Neural crest cell (in vitro differentiated cells): ENCODE measurements at places on chromosomes 2 and 18. TPM values are rescaled to one million over a fixed set of nuclear protein-coding genes. Genes with fewer than 3 reads are reported as not detected.

Gene IL1B
- not detected in 2 replicates for total RNA-seq

Gene MBD2
- total RNA-seq, result 36.2 TPM in 2 replicates

Gene RBM44
- 0.42 and 0.50 TPM in 2 replicates for total RNA-seq

DNA sequence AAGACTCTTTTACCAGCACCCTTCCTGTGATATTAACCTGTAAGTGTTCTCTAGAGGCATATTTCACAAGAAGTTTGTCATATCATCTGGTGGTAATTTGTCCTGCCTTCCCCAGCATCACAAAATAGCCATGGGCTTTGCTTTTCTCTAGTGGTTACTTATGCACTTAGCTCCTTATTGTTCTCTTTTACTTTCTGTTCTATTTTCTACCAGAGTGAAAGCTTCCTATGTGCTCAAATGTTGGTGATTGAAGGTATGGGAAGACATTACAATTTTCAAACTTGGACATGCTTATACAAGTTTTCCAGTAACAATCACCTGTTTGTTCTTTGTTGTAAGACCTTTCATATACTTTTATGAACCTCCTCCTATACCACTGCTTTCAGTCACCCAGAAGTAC, 87.0 kb upstream of the KCNH7 start:
- H3K27ac ChIP-seq, result no peak overlapping the region
- no peak overlapping the region for H3K4me3 ChIP-seq
- no peaks in the 10 kb centered on the region for H3K4me1 ChIP-seq
- H3K27me3 ChIP-seq, result no peaks in the 10 kb centered on the region
- DNase-seq, result no peak

DNA sequence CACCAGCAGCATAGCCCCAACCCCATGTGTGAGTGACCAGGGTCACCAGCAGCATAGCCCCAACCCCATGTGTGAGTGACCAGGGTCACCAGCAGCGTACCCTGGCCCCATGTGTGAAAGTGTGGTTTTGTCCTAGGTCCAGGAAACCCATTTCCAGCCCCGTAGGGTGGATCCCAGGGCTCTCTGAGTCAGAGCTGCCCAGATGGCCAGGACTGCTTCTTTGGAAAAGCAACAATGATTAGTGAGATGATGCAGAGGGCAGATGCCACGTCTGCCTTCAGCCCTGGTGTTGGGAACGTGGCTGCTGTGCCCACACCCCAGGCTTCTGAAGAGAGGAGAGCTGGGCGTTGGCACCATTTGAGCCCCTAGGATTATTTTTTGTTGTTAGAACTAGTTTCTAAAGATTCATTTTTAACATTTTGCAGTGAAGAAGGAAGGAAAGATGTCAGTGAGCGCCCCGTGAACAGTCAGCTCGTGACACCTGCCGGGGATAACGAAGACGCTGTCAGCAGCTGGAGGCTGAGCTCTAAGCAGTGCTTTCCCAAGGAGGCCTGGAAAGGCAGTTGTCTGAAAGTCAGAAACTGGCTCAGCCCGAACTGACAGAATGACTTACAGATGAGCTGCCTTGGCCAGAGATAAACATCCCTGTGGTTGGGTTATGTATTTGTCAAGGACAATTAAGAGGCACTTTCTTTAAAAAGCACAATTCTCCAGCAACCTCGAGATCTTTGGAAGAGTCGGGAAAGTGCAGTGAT, 32.1 kb upstream of the KCNG2 start:
- peaks cover 4% of the 10 kb centered on the region for H3K27me3 ChIP-seq
- DNase-seq, result no peak
- no peak overlapping the region for H3K27ac ChIP-seq
- H3K4me3 ChIP-seq, result no peak overlapping the region

- no peak overlapping the region for H3K4me3 ChIP-seq
- DNase-seq, result no peak
- H3K36me3 ChIP-seq, result peaks cover 20% of the 10 kb centered on the region
- H3K27ac ChIP-seq, result no peak overlapping the region
- H3K27me3 ChIP-seq, result no peaks in the 10 kb centered on the region
- H3K4me1 ChIP-seq, result peaks cover 6% of the 10 kb centered on the region
These were observed 148.8 kb downstream of the EPHA4 start for GRCh38 chr2:221423210-221423804.

DNA sequence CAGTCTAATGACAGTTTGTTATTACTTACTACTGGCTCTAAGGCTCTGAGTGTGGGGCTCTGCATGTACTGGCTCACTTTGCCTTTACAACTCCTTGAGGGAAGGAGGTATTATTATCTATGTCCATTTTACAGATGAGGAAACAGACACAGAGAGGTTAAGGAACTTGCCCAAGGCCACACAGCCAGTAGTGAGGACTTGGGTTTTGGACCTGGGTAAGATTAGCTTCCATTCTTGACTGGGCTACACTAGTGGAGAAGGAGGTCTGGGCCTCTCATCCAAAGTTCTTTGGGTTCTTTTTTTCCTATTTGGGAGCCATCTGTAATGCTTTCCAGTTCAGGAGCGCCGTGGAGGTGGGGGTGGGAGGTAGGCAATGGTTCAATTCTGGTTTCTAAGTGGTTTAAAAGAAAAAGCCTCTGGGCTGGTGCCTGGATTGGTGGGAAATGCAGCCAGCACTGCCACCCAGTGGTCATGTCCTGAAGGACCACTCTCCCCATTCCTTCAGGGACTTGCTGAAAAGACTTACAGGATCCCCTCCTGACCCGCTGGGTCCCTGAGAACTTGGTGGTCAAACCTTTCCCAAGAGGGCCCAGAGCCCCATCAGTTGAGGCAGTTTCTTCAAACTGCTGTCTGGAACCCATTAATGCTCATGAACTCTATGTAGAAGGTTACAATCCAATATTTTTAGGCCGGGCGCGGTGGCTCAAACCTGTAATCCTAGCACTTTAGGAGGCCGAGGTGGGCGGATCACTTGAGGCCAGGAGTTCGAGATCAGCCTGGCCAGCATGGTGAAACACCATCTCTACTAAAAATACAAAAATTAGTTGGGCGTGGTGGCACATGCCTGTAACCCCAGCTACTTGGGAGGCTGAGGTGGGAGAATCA, 38.6 kb upstream of the NOTO start:
- no peak overlapping the region for H3K4me3 ChIP-seq
- H3K4me1 ChIP-seq, result peaks cover 4% of the 10 kb centered on the region
- H3K27ac ChIP-seq, result no peak overlapping the region
- H3K36me3 ChIP-seq, result no peaks in the 10 kb centered on the region

Gene ACMSD
- not detected in 2 replicates for total RNA-seq

DNA sequence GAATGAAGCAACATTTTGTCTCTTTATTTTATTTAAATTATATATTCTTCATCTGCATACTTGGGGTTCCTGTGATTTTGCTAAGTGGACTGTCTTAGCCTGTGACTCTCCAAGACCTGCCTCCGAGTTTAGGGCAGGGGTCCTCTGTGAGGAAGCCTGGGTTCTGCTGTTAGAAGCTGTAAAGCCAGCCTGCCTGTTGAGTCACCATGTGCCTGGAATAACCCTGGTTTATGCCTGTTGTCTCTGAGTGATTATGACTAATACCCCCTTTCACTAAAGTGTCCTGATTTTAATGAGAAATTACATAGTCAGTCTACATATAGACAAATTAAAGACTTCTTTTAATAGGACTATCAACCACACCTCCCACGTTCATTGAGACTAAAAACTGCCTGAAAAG, 369.1 kb downstream of the ZNF521 start:
- no peaks in the 10 kb centered on the region for H3K36me3 ChIP-seq
- H3K4me1 ChIP-seq, result peaks cover 71% of the 10 kb centered on the region
- H3K4me3 ChIP-seq, result no peak overlapping the region
- no peak overlapping the region for H3K27ac ChIP-seq

GRCh38 chr2:105194022-105194675, 47.4 kb upstream of the GPR45 start:
- peak overlapping the region; percentile 38 for H3K4me3 ChIP-seq
- H3K4me1 ChIP-seq, result peaks cover 10% of the 10 kb centered on the region
- peak overlapping the region; percentile 46 for H3K27ac ChIP-seq
- peak; percentile 18 for DNase-seq
- peaks cover 43% of the 10 kb centered on the region for H3K27me3 ChIP-seq

Gene RUFY4
- total RNA-seq, result not detected in 2 replicates

DNA sequence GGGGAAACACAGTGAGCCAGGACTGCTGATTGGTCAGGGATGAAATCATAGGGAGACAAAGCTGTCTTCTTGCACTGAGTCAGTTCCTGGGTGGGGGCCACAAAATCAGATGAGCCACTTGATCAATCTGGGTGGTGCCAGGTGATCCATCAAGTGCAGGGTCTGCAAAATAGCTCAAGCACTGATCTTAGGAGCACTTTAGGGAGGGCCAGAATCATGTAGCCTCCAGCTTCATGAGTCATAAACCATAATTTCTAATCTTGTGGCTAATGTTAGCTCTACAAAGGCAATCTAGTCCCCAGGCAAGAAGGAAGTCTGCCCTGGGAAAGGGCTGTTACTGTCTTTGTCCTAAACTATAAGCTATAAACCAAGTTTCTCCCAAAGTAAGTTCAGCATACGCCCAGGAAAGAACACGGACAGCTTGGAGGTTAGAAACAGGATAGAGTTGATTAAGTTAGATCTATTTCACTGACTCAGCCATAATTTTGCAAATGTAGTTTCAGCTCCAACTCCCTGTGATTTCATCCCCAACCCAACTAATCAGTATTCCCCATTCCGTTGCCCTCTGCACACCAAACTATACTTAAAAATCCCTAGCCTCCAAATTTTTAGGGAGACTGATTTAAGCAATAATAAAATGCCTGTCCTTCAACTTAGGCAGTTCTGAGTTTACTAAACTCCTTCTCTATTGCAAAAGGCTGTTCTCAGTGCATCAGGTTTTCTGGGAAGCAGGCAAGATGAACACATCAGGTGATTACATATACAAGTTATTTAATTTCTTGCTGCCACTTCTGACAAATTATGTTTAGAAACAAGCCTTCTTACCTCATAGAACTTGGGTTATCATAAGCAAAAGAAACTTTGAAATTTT, 226.9 kb upstream of the SPOPL start:
- H3K4me3 ChIP-seq, result no peak overlapping the region
- no peak overlapping the region for H3K27ac ChIP-seq
- H3K4me1 ChIP-seq, result peaks cover 24% of the 10 kb centered on the region
- no peaks in the 10 kb centered on the region for H3K27me3 ChIP-seq

GRCh38 chr2:75274936-75275335, 75.6 kb upstream of the TACR1 start:
- H3K27me3 ChIP-seq, result no peaks in the 10 kb centered on the region
- peaks cover 15% of the 10 kb centered on the region for H3K4me1 ChIP-seq
- DNase-seq, result no peak
- H3K4me3 ChIP-seq, result no peak overlapping the region
- peaks cover 2% of the 10 kb centered on the region for H3K36me3 ChIP-seq
- H3K27ac ChIP-seq, result no peak overlapping the region

GRCh38 chr2:106857882-106858478, 28.0 kb downstream of the ST6GAL2 start:
- no peak overlapping the region for H3K4me3 ChIP-seq
- peaks cover 14% of the 10 kb centered on the region for H3K36me3 ChIP-seq
- no peak for DNase-seq
- peaks cover 14% of the 10 kb centered on the region for H3K4me1 ChIP-seq

Gene DLGAP1
- 11.5 and 11.7 TPM in 2 replicates for total RNA-seq

- H3K36me3 ChIP-seq, result no peaks in the 10 kb centered on the region
- no peak for DNase-seq
- H3K27me3 ChIP-seq, result no peaks in the 10 kb centered on the region
- no peaks in the 10 kb centered on the region for H3K4me1 ChIP-seq
- H3K4me3 ChIP-seq, result no peak overlapping the region
- no peak overlapping the region for H3K27ac ChIP-seq
These were observed 165.7 kb downstream of the TMX3 start for GRCh38 chr18:68548904-68549870.
